Smooth muscle cell of the brain vasculature (primary cell): ENCODE measurements at places on chromosomes 2 and 18.

DNA sequence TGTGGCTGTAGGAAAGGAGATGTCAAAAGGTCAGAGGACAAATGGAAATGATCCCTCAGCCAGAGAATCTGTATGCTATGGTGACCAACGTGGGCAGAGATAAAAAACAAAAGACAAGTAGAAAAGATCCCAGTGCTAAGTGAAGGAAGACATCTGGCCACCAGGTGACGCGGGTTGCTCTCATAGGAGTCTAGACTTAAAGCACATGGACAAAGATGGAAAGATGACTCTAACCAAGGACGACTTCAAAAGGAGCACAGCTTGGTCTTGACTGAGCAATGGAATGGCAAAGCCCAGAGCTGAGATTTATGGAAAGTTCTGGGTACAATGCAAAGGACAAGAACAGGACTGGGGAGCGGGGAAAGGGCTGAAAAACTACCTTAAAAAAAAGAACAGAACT lies 96.8 kb downstream of the CLIP4 start:
- no peak for DNase-seq

GRCh38 chr2:59250307-59250677 lies 1009.2 kb upstream of the FANCL start:
- no peak for DNase-seq

GRCh38 chr18:76932026-76932819 lies 109.9 kb downstream of the ZNF236 start:
- no peak for DNase-seq

GRCh38 chr2:10269291-10269690 lies 33.4 kb upstream of the HPCAL1 start:
- DNase-seq: no peak

DNA sequence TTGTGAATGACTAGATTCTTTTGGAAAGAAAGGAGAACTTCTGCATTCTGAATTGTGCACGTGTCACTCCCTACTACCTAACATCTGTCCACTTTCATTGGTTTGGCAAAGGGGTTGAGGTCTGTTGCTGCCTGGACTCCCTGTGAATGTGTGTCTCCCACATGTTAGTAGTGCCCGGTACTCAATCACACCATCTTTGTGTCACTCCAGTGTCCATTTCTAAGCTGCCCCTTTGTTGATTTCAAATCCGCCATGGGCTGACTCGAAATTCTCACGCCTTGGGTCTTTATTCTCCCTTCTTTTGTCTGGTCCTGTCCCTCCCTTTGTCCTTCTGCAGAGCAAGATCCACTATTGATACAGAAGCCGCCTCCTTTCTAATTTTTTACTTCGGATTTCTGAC lies 7.5 kb downstream of the DPYSL5 start:
- DNase-seq: no peak

GRCh38 chr2:207867905-207868304 lies 98.2 kb upstream of the FZD5 start:
- no peak for DNase-seq

DNA sequence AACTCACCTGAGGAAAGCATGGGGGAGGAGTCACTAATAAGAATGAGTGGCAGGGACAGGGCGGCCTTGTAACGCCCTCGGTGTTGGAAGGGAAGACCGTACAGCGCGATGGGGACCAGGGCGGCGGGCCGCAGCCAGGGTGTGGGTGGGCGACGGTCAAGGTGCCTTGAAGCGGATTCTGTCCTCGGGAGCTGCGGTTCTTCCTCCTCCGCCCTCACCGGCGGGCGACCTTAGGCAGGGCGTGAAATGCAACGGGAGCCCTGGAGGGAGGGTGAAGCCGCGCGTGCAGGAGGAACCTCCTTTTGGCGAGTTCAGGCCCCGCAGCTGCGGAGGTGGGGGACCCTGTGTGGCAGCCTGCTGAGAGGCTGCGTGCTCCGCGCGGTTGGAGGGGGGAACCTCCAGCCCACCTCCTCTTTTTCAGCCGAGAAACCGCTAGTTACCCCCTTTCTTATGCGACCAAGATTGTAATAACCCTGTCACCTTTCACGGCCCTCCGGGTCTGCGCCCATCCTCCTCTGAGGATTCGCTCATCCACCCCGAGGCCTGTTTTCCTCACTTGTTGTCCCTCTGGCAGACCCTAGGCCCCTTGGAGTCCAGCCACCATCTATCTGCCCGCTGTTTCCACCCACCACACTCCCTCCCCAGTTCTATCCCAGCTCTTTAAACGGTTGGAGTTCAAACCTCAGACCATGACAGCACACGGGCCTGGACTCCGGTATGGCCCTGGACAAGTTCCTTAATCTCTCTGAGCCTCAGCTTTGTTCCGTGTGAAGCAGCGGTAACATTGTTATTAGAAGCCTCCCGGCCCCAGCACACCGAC lies 823 bp upstream of the RNU2-63P start:
- DNase-seq: no peak

DNA sequence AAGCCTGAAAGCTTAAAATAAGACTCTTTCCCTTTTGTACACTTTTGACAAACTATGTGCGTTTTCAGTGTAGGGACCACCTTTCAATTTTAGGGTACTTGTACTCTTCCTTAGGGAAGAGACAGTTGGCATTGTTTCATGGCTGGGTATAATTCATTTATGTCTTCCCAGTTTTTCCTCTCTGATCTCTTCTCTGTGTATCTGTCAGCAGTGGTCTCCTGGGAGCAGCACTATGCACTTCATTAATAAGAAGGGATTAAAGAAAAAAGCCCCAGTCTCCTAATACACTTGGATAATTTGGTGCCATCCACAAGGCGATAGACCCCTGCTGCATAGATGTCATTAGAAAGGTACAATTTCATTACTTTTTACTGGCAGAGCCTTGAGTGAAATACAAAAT lies 12.1 kb downstream of the AQP4 start:
- no peak for DNase-seq

DNA sequence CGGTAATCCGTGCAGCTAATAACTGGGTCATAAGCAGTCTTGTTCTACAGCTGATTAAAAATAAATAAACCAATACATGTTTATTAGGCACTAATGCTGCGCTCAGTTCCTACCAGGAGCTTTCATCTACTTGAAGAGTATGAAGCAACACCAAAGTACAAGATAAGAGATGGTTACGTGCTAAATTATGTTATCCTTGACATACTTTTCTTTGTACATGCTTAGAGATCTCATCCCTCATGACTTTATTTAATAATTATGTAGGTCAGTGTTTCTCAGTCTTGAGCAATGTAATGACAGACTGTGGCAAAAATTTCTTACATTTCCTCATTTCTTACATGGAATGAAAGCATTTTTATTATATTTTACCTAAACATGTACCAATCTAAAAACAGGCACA lies 54.6 kb upstream of the COBLL1 start:
- DNase-seq: no peak

- no peak for DNase-seq
These were observed 270.1 kb downstream of the SETBP1 start for GRCh38 chr18:44950685-44951195.

- no peak for DNase-seq
These were observed 205.3 kb upstream of the GCFC2 start for GRCh38 chr2:75915851-75916634.

GRCh38 chr2:172704072-172704936 lies 31.3 kb upstream of the RAPGEF4 start:
- no peak for DNase-seq

- DNase-seq: no peak
These were observed 37.4 kb upstream of the NOL4 start for GRCh38 chr18:34261865-34262780.

DNA sequence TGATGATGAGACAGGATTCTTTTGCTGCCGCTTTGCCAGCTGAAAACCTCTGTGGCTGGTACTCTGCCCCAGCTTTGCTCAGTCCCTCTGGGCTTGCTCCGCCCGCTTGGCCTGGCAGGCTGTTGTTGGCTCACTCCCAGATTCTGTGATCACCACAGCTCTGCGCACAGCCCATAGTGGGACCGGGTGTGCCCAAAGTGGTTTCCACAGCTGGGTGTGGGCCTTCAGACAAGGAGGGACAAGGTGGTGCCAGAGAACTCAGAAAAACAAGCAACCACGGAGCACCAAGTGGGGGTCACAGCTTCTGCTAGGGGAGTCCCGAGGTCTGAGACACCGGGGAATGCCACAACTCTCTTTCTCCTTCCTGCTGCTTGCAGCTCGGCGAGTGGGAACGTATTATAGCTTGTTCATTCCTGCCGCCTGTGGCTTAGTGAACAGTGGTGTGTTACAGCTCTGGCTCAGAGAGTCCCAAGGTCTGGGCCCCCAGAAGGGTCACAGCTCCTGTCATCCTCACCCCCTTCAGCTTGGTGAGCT lies 9.2 kb upstream of the KYNU start:
- DNase-seq: no peak

DNA sequence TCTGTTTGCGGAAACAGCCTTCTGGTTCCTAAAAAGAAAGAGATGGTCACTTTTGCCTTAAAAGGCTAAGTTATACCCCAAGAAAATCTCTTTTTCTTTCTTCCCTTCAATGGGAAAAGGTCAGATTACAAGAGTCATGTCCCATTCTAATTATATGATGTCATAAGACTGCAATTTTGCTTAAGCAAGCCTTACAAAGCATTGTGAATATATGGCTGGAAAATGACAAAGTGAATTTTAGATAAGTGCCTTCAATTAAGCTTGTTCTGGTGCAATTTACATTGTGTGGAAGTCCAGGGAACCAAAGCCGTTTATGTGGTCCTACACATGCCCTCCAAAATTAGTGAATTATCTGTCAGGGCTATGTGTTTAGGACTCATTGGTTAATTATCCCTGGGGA lies 7.6 kb upstream of the BMP10 start:
- no peak for DNase-seq

DNA sequence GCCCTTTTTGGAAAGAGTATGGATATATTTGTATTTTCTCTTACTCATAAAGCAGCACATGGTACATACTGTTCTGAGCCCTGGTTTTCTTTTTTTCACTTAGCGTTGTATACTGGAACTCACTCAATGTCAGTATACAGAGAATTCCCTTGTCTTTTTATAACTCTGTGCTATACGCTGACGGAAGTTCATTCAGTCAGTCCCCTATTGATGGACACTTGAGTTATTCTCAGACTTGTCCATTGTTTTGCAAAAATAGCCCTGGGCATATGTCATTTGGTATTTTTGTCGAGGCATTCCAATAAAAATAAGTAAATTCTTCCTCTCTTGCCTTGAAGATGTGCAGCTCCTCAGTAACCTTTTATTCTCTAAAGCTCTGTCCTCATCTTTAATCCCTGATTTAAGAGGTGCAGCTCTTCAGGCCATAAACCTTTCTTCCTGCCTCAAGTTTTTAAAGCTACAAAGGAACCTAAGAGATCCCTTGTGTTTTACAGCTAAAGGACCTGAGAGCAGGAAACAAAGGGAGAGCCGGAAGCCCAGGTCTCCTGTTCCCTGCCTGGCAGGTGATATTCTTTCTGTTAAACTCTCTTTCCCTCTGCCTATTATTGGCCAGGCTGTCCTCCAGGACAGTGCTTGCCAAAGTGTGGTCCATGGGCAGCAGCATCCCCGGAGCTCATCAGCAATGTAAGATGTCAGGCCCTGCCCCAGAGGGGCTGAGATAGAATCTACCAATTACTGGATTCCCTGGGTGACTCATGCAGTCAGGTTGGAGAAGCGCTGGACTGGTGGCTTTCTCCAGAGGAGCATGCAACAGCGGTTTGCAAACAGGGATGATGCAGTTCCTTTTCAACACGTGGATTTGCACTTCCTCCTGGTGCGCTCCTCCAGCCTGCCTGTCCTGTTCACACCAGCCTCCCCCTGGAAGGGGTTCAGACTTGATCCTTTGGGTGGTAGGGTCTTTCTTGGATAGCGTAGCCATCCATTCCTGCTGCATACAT lies 158.0 kb downstream of the NEDD4L start:
- no peak for DNase-seq

DNA sequence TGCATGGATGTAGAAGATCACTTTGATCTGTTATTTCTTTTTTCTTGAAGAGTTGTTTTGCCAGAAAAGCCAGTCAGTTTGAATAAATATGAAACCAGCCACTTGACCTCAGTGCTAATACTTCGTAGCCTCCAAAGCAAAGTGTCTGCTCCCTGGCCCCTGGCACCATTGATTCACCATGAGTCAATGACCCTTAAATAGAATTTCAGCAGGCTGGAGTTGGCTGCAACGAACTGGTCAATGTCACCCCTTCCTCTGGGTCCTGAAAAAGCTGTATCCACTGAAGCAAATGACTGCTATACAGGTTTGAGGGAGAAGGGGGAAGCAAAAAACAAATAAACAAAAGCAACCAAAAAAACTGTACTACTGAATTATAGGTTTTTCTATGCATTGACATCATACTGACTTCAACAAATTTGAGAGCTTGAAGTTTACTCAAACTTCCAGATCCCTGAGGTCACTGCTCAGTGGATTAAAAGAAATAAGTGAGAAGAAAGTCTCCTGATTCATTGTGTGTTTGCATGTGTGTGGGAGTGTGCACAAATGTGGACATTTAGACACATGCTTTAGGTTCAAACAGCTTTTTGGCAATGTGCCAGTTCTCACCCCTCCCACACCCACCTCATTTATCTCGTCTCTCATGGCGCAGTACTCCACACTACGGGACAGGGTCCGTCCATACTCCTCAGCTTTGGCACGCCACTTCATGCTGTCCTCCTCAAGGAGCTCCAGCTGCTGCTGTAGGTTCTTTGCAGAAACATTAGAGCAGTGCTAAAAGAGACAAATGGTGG lies 58.1 kb upstream of the TTN start:
- no peak for DNase-seq

DNA sequence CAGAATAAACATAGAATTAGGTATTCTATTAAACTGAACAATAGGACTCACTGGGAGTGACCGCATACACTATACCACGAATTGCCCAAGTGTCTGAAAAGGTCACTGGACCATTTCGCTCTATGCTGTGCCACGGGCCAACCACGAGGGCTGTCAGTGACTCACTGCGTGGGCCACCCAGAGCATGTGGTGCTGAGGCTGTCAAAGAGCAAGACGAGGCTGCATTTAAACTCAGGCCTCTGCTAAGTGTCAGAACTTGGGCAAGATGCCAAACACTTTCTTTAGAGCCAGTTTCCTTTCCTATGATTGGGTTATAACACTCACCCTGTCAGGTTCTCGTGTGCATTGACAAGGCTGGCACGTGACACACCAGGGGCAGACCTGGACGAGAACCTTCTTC lies 97.5 kb downstream of the SH3YL1 start:
- DNase-seq: no peak

GRCh38 chr2:134259571-134259970 lies 5.7 kb downstream of the MGAT5 start:
- DNase-seq: no peak

GRCh38 chr18:10111944-10112343 lies 198.1 kb downstream of the VAPA start:
- no peak for DNase-seq

DNA sequence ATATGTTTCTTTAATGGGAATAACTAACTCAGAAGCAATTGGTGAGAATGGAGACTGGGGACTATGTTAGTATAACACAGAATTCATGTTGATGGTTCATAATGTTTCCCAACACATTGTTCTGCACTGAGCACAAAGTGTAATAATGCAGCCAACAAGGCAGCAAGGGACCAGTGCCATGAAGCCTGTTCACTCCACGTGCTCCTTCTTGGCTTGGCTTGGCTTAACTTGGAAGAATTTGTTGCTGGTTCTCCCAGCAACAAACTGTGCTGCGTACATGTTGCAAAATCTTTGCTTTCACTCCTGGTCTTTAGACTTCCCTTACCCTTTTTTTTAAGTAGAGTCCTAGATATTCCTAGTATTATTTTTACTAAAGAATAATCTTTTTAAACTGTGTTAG lies 129.7 kb downstream of the MAP3K20 start:
- DNase-seq: no peak

GRCh38 chr2:3001615-3002560 lies 375.7 kb downstream of the EIPR1 start:
- DNase-seq: no peak

GRCh38 chr2:15805206-15805605 lies 135.1 kb upstream of the MYCN start:
- no peak for DNase-seq

- DNase-seq: no peak
These were observed 69.7 kb downstream of the NCK2 start for GRCh38 chr2:105814291-105814940.
